RPMI7951 (cell line): ENCODE measurements at places on chromosomes 7 and 10. TPM values are rescaled to one million over a fixed set of nuclear protein-coding genes. Genes with fewer than 3 reads are reported as not detected.

The GPER1 gene
- 0.39 and 0.84 TPM in 2 replicates for total RNA-seq

The SYT15 gene
- total RNA-seq, result under 0.01 TPM in 1 of 2 replicates, not detected in the other

The HOXA7 gene
- 16.4 and 19.7 TPM in 2 replicates for total RNA-seq

DNA sequence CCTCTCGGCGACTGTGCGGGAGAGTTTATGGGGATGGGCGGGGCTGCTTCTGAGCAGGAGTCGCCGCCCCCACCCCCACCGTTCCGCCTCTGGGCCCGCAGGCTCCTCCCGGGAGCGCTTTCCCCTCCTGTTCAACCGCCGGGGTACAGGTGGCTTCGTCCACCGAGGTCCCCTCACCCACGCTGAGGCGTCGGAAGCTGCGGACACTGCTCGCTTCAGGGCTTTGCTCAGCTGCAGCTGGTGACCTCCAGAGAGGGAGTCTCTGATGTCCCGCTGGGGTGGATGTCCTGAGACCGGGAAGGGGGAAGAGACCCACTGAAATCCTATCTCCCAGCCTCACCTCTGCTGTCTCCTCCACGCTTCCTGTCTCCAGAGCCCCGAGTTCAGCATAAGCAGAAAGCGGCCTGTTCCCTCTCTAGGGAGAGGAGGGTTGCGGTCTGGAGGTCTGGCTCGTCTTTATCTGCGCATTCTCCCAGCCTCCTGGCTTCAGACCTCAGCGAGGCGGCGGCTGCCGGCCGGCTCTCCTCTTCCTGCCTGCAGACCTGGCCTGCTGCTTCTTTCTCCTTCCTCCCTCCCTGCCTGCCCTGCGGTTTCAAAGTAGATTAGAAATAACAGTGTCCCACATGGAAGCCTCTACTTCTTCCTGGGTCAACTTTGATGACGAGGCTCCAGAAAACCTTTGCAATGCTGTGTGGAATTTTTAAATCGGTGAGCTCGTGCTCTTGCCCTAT lies 1.8 kb downstream of the CYP2E1 start:
- no peak for DNase-seq
